Endothelial cell of umbilical vein (primary cell): ENCODE measurements at places on chromosomes 4 and X. TPM values are rescaled to one million over a fixed set of nuclear protein-coding genes. Genes with fewer than 3 reads are reported as not detected.

- peaks cover 13% of the 10 kb centered on the region for H3K36me3 ChIP-seq
- DNase-seq: no peak
- H3K27ac ChIP-seq: no peak overlapping the region
- H3K27me3 ChIP-seq: no peaks in the 10 kb centered on the region
- H3K4me3 ChIP-seq: no peak overlapping the region
- no peaks in the 10 kb centered on the region for H3K4me1 ChIP-seq
Observed at GRCh38 chr4:78602334-78602733, 50.8 kb downstream of the ANXA3 start.

CENPE gene
- polyA plus RNA-seq: 1.3 and 1.7 TPM in 2 replicates

DNA sequence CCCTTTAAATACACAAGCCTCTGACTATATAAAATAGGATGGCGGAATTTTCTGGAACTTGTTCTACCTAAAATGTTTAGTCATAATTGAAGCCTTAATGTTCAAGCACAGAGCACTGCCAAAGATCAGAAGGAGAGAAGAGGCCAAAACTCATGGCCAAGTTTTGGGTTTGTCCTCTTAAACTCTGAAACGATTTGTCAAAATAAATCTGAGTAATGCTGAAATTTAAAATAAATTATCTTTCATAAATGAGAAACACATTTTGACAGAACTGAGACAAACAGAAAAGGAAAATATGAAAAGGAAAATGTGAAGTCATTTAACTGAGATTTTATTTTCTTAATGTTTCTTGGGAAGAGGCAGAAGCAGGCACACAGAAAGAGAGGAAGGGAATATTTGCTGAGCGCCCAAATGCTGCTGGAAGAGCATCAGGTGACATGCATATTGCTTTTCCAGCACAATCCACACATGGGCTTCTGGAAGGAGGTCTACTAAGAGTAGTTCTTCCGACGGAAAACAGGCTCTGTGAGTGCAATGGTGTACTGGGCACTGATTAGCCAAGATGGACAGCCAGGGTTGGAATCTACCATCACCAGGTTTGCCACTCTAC lies 47.4 kb upstream of the ZNF518B start:
- H3K36me3 ChIP-seq: no peaks in the 10 kb centered on the region
- peaks cover 2% of the 10 kb centered on the region for H3K27me3 ChIP-seq
- H3K4me1 ChIP-seq: no peaks in the 10 kb centered on the region

DNA sequence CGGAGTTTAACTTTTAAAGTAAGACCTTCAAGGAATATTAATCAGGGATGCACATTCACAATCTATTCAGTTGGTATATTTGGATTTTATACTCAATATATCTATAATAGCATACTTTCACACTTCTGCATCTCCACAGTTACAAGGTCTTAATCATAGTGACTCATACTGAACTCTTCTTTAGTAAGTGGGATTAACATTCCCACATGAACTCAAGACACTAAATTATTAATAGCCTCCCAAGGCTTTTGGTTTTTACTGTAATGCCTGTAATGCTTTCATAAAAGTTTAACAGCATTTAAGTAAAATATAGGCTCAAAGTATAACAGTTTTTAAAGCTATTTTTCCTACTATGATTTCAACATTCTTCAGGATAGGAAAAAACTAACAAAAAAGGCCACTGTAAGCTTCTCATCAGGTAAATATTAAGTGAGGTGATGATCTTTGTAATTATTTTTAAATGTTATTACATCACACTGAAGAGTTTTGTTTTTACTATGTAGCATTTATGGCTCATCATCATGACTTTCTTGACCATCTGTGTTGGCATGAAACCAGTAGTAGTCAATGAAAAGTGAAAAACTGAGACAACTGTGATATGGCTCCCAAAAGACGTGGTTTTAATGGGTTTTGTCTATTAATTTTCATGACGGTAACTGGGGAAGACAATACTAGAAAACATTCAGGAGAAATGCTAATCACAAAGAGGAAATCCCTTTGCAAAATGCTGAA lies 91.5 kb upstream of the GALNT7 start:
- H3K4me1 ChIP-seq: no peaks in the 10 kb centered on the region
- no peaks in the 10 kb centered on the region for H3K36me3 ChIP-seq
- no peak overlapping the region for H3K27ac ChIP-seq
- no peak for DNase-seq
- H3K27me3 ChIP-seq: peaks cover 1% of the 10 kb centered on the region

EPHA5 gene
- polyA plus RNA-seq: 0.25 and 0.39 TPM in 2 replicates

DNA sequence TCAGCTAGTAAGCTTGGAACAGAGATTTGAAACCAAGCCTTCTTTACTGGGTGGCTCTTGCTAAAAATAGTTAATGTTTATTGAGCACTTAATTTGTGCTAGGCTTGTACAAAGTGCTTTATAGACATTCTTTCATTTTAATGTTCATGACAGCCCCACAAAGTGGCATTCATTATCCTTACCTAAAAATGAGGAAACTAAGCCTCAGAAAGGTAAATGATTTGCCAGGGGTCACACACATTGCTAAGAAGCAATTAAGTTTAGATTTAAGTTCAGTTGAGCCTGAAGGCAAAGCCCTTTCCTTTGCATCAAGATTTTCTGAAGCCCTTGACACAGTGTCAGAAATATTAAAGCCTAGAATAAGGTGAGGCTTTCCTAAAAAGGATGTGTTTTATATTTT lies 327.5 kb upstream of the FGF13 start:
- no peaks in the 10 kb centered on the region for H3K27me3 ChIP-seq
- no peak overlapping the region for H3K4me3 ChIP-seq
- no peak for DNase-seq
- no peak overlapping the region for H3K27ac ChIP-seq

DNA sequence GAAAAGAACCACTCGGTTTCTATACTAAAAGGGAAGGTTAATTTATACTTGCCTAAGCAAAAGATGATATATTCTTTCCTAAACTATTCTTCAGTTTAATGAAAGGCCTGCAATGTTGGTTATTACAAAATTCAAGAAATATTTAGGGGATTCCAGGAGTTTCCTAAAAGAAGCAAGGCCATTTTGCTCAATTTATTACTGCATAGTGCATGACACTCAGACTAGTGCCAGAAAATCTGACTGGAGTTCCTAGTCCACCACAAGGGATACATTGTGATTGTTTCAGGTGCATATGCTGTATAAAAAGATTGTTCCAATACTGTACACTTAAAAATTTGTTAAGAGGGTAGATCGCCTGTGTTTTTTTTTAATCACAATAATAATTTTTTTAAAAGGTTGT lies 78.7 kb downstream of the CAPN6 start:
- no peaks in the 10 kb centered on the region for H3K36me3 ChIP-seq
- H3K27ac ChIP-seq: no peak overlapping the region

DNA sequence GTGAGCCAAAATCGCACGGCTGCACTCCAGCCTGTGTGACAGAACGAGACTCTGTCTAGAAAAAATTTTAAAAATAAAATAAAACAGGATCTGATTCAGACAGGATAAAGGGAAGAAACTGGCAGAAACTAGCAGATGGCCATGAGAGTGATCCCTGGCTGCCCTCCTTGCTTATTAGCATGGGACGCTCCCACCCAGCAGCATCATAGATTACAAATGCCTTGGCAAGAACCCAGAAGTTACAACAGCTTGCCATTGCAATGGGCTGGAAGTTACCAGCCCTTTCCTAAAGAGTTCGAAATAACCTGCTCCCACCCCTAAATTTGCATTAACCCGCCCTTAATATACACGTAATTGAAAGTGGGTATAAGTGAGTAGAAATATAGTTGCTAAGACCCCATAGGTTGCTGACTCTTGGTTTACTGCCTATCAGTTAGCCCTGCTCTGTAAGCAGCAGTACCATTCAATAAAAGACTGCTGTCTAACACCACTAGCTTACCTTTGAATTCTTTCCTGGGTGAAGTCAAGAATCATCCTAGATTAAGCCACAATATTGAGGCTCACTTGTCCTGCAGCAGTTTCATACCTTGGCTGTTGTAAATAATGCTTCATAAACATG lies 9.1 kb upstream of the XAGE2 start:
- H3K27me3 ChIP-seq: no peaks in the 10 kb centered on the region
- no peak overlapping the region for H3K4me3 ChIP-seq
- no peaks in the 10 kb centered on the region for H3K4me1 ChIP-seq
- no peak overlapping the region for H3K27ac ChIP-seq
- DNase-seq: no peak
- no peaks in the 10 kb centered on the region for H3K36me3 ChIP-seq

DNA sequence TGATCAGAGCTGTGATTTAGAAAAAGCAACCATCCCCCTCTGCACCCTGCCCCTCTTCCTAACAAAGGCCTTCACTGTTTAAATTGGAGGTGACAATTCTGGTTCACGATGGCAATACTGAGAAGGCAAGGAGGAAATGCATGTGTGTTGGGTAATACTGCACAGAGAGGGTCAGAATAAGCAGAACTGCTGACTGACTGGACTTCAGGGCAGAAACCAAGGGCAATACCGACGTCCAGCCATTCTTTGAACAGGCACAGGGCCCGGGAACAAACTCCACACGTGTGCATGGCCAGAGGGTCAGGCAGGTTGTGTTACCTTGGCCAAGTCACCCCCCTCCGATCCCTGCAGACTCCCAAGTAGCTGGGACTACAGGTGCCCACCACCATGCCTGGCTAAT lies 6.0 kb downstream of the ACSL1 start:
- peaks cover 4% of the 10 kb centered on the region for H3K4me1 ChIP-seq
- no peaks in the 10 kb centered on the region for H3K36me3 ChIP-seq
- no peaks in the 10 kb centered on the region for H3K27me3 ChIP-seq
- DNase-seq: no peak

GRCh38 chr4:37946503-37947179 lies 13.6 kb upstream of the PTTG2 start:
- H3K27me3 ChIP-seq: no peaks in the 10 kb centered on the region
- no peaks in the 10 kb centered on the region for H3K4me1 ChIP-seq
- DNase-seq: no peak
- H3K36me3 ChIP-seq: no peaks in the 10 kb centered on the region

GRCh38 chrX:130975947-130976346 lies 72.9 kb upstream of the ENOX2 start:
- H3K27me3 ChIP-seq: no peaks in the 10 kb centered on the region
- no peaks in the 10 kb centered on the region for H3K4me1 ChIP-seq
- peak; percentile 60 for DNase-seq
- no peaks in the 10 kb centered on the region for H3K36me3 ChIP-seq
- no peak overlapping the region for H3K27ac ChIP-seq

- no peak for DNase-seq
- no peaks in the 10 kb centered on the region for H3K36me3 ChIP-seq
- H3K27me3 ChIP-seq: no peaks in the 10 kb centered on the region
- H3K27ac ChIP-seq: no peak overlapping the region
Observed at GRCh38 chrX:49059201-49059600, 402 bp downstream of the CCDC120 start.

MAGEC1 gene
- polyA plus RNA-seq: not detected in 2 replicates

MAMLD1 gene
- 2.5 and 2.8 TPM in 2 replicates for polyA plus RNA-seq

DNA sequence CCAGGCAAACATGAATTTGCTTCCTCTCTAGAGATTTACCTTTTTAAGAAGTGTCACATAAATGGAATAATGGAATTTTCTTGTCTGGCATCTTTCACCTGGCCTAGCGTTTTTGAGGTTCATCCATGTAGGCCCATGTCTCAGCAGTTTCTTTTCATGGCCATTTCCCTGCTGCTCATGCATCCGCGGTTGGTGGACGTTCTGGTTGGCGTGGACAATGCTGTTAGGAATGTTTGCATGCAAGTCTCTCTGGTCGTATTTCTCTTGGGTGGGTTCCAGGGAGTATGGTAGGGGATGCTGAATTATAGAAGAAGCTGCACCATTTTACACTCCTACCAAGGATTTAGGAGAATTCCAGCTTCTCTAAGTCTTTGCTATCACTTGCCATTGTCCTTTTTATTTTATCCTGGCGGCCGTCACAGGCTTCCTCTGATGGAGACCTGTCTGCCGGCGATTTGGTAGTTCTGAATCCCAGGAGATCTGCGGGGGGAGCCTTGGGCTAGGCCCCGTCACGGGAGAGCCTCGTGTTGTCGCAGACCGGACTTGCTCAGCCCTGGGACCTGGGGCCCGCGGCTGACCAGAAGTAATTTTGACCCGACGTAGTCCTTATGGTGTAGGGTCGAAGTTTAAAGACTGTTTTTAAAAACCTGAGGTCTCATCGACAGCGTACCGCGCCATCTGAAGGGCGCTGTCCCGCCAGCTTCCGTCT lies 56.9 kb upstream of the TADA2B start:
- no peaks in the 10 kb centered on the region for H3K36me3 ChIP-seq
- peak overlapping the region; percentile 80 for H3K4me3 ChIP-seq
- H3K27me3 ChIP-seq: no peaks in the 10 kb centered on the region
- peak overlapping the region; percentile 77 for H3K27ac ChIP-seq

HTR2C gene
- polyA plus RNA-seq: not detected in 2 replicates

DNA sequence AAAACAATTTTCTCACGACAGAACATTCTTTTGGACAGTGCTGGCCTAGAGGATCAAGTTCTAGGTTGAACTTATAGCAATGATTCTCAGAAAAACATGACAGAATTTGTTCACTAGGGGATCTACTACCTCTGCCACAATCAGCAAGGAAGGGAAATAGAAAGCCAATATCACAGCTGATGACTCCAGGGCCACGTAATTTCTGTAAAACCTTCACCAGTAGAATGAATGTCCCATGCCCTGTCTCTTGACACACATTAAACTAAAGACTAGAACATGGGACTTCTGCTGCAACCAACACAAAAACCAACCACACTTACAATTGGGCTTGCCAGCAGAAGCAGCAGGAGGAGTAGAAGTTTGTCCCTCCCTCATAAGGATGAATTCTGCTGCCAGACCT lies 86.0 kb upstream of the NPFFR2 start:
- DNase-seq: no peak
- H3K4me3 ChIP-seq: no peak overlapping the region
- peaks cover 16% of the 10 kb centered on the region for H3K4me1 ChIP-seq
- no peaks in the 10 kb centered on the region for H3K27me3 ChIP-seq
- no peaks in the 10 kb centered on the region for H3K36me3 ChIP-seq
